Smooth muscle cell of the pulmonary artery (primary cell): ENCODE measurements at places on chromosomes 13 and 19. TPM values are rescaled to one million over a fixed set of nuclear protein-coding genes. Genes with fewer than 3 reads are reported as not detected.

Gene KIR2DL3
- total RNA-seq = not detected in 2 replicates

Gene GRK1
- 0.03 TPM in 1 of 2 replicates, not detected in the other for total RNA-seq

Gene CNN1
- 25.2 and 31.1 TPM in 2 replicates for total RNA-seq

Gene PRR20C
- not detected in 2 replicates for total RNA-seq

Gene WTIP
- total RNA-seq = 53.9 and 58.2 TPM in 2 replicates

Gene ZNF816
- total RNA-seq = 8.0 and 8.5 TPM in 2 replicates

Gene BORA
- total RNA-seq = 2.3 and 2.8 TPM in 2 replicates
